Activated CD4-positive, alpha-beta memory T cell treated with anti-CD3 and anti-CD28 coated beads, Interleukin-2, amount 10 ng/mL, durations not matched to agents 7 days and 5 days (primary cell): ENCODE measurements at places on chromosomes 16 and 17.

GRCh38 chr16:19240494-19240893, 45.0 kb upstream of the CLEC19A start:
- no peak for DNase-seq

- DNase-seq = no peak
Measured at GRCh38 chr17:29165800-29166506, 14.2 kb downstream of the MYO18A start.

DNA sequence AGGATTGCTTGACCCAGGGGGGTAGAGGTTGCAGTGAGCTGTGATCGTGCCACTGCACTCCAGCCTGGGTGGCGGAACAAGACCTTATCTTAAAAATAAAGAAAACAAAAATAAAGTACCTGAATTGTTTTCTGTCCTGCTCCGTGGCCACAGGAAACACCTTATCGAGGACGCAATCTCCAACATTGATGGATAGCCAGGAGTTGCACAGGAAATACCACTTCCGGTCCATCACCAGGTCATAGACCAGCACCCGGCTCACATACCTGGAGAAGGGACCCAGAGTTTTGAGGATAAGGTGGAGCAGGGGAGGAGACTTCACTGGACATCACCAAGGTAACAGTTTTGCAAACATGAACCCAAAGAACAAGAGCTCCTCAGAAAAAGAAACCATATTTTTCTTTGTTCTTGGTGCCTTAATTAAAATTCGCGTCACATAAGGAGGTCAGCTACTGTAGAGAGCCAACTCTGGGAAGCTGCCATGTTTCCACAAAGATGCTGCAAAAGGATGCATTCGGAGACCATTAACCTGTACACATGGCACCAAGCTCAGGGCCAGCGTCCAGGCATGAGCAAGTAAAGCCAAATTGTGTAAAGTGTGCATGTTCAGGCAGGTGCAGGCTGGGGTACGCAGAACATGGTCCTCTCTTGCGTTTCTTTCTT, 55.6 kb upstream of the GCSH start:
- DNase-seq = no peak

GRCh38 chr17:36152639-36153120, 23.8 kb downstream of the TBC1D3B start:
- DNase-seq = no peak

GRCh38 chr16:83615141-83615952, 192.4 kb upstream of the HSBP1 start:
- DNase-seq = no peak
